ENCODE measurements at places on chromosomes 16 and 17.

GRCh38 chr17:34757611-34758010 lies 178.2 kb downstream of the TMEM132E start:
- no peak for DNase-seq

GRCh38 chr16:72845322-72846020 lies 202.5 kb downstream of the ZFHX3 start:
- no peak for DNase-seq

- no peak for DNase-seq
Measured at GRCh38 chr16:85680352-85680944, 8.3 kb downstream of the GINS2 start.

DNA sequence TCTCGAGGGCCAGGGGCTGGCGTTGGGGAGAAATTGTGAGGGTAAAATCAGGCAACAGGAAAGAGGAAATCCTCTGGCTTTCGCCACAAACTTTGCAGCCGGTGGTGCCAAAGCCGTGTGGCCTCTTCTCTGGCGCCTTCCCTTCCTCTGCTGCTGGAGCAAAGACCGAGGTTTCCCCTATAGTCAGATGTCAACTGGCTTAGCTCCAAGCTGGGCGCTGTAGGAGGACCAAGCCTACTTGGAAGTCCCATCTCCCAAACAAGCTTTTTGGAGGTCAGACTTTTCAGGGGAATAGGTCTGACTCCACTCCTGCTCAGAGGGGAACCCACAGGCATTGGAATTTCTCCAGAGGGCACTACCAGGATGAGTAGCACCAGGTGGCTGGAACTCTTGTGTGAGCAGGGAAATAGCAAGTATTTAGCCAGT lies 5.0 kb downstream of the IGFBP4 start:
- DNase-seq, result no peak

DNA sequence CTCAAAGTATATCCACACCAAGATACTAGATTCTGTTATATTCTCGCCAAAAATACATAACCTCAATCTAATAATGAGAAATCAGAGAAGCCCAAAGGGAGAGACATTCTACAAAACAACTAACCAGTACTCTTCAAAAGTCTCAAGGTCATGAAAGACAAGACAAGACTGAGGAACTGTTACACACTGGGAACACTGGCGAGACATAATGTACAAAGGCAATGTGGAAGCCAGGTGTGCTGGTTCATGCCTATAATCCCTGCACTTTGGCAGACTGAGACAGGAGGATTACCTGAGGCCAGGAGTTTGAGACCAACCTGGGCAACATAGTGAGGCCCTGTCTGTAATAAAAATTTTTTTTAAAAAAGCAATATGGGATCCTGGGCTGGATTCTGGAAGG lies 85.9 kb downstream of the SPAG9 start:
- no peak for DNase-seq
